ENCODE measurements at places on chromosomes 3 and 15. TPM values are rescaled to one million over a fixed set of nuclear protein-coding genes. Genes with fewer than 3 reads are reported as not detected.

DNA sequence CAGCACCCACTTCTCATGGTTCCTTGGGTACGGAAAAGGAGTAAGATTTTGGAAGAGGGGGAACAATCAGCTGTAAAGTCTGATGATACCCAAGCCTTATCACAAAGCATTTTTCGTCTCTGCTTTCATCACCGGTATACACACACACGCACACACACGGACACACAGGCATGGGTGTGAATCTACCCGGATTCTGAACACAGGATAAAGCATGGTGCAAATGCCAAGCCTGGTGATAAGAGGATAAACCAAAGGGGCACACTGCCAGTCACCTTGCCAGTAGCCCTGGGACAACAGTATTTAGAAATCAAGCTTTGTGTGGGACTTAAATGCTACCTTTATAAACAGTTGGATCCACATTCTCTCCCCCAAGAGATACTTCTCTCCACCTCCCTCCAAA is 22.2 kb downstream of the FAM174B start:
- DNase-seq: no peak
- H3K4me3 ChIP-seq: no peak overlapping the region
- H3K27ac ChIP-seq: no peak overlapping the region

DNA sequence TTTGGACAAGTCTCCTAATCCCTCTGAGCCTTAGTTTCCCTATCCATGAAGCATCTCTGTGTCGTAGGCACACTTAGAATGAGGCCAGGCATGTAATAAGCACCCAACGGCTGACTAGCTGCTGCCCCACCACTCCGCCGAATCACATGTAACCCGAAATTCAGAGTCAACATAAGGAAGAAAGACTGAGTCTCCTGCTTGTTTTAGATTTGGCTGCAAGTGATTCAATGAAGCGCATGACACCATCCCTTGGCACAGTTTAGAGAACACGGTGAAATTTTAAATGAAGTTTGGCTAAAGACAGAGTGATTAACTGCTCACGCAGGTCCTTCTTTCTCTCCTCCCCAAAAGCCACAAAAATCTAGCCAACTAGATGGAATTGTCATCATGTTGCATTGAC is 279.2 kb downstream of the TLE3 start:
- H3K36me3 ChIP-seq: no peaks in the 10 kb centered on the region
- no peak for DNase-seq
- H3K4me1 ChIP-seq: no peaks in the 10 kb centered on the region
- no peak overlapping the region for H3K27ac ChIP-seq
- no peaks in the 10 kb centered on the region for H3K27me3 ChIP-seq

- no peak overlapping the region for H3K27ac ChIP-seq
- no peaks in the 10 kb centered on the region for H3K36me3 ChIP-seq
- no peaks in the 10 kb centered on the region for H3K27me3 ChIP-seq
- no peak overlapping the region for H3K4me3 ChIP-seq
- no peak for DNase-seq
Measured at GRCh38 chr3:100081986-100082692, 32.2 kb downstream of the FILIP1L start.

GRCh38 chr3:43559961-43560360 is 61.9 kb downstream of the ANO10 start:
- H3K27me3 ChIP-seq: no peaks in the 10 kb centered on the region
- no peak overlapping the region for H3K27ac ChIP-seq
- H3K4me1 ChIP-seq: no peaks in the 10 kb centered on the region
- H3K36me3 ChIP-seq: peaks cover 2% of the 10 kb centered on the region

GRCh38 chr3:41288785-41289184 is 89.5 kb downstream of the CTNNB1 start:
- DNase-seq: no peak
- no peak overlapping the region for H3K4me3 ChIP-seq
- no peaks in the 10 kb centered on the region for H3K4me1 ChIP-seq
- no peak overlapping the region for H3K27ac ChIP-seq
- H3K27me3 ChIP-seq: no peaks in the 10 kb centered on the region

GRCh38 chr3:7461202-7461825 is 600.4 kb downstream of the GRM7 start:
- H3K36me3 ChIP-seq: no peaks in the 10 kb centered on the region
- H3K4me3 ChIP-seq: no peak overlapping the region
- DNase-seq: no peak
- no peaks in the 10 kb centered on the region for H3K4me1 ChIP-seq
- H3K27ac ChIP-seq: no peak overlapping the region

GRCh38 chr3:10223676-10224639 is 24.3 kb upstream of the TATDN2 start:
- DNase-seq: peak; percentile 65
- peaks cover 14% of the 10 kb centered on the region for H3K36me3 ChIP-seq
- no peak overlapping the region for H3K4me3 ChIP-seq
- peaks cover 63% of the 10 kb centered on the region for H3K4me1 ChIP-seq
- no peaks in the 10 kb centered on the region for H3K27me3 ChIP-seq
- H3K27ac ChIP-seq: peak overlapping the region; percentile 40

- H3K27ac ChIP-seq: no peak overlapping the region
- no peaks in the 10 kb centered on the region for H3K27me3 ChIP-seq
- no peak overlapping the region for H3K4me3 ChIP-seq
- no peak for DNase-seq
- no peaks in the 10 kb centered on the region for H3K4me1 ChIP-seq
Measured at GRCh38 chr3:77420336-77420735, 380.4 kb downstream of the ROBO2 start.

DNA sequence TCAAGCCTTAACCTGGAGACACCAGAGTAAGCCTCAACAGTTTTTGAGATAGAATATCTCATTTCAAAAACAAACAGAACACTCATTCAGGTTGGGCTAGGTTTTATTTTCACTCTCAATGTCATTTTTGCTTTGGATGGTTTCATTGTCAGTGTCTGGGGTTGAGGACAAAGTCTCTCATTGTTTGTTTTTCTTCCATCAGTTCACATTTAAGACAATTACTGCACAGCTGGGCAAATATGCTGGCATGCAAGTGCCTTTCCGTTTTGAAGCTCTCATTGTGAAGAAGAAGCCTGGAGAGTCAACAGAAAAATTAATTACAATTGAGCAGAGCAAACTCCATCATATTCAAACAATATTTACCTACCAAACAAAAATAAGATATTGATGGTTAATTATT is 1050.0 kb downstream of the TBL1XR1 start:
- H3K27me3 ChIP-seq: no peaks in the 10 kb centered on the region
- no peak overlapping the region for H3K4me3 ChIP-seq
- no peaks in the 10 kb centered on the region for H3K36me3 ChIP-seq
- H3K27ac ChIP-seq: no peak overlapping the region

DNA sequence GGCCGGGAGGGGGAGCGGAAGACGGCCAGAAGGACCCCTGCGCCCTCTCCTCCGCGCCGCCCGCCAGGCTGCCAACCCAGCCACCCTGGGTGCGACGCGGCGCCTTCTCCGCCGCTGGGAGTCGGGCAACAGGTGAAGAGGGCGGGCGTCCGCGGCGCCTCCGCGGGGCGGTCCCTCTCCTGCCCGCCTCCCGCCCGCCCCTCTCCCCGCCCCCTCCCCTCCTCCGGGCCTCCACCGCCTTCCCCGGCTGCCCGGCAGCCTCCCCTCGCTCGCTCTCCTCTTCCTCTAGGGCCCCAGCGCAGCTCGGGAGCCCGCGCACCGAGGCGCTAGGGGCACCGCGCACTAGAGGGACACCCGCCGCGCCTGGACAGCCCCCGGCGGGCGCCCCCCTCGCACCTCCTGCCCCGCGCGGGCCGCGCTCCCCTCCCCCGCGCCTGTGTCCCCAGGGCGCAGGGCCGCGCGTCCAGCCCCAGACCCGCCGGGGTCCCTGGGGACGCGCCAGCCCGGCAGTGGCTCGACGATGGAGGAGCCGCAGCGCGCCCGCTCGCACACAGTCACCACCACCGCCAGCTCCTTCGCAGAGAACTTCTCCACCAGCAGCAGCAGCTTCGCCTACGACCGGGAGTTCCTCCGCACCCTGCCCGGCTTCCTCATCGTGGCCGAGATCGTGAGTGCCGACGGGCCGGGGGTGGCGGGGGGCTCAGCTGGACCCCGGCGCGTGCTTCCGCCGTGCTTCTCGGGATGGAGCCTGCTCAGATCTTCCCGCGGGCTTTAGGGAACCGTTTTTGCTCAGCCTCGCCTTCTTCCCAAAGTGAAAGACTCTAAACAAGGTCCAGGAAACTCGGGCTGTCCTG is at the start of gene CMTM8:
Gene CMTM8, plus strand, starts transcription at position 228 of the 854 bp plus-strand sequence. Its CDS starts 293 bp downstream, at position 521.
- H3K4me1 ChIP-seq: peaks cover 27% of the 10 kb centered on the region
- peaks cover 8% of the 10 kb centered on the region for H3K27me3 ChIP-seq
- peak within 1 kb of the TSS; percentile 82 for H3K4me3 ChIP-seq
- DNase-seq: peak; percentile 84
- H3K27ac ChIP-seq: peak within 1 kb of the TSS; percentile 45
- H3K36me3 ChIP-seq: peaks cover 4% of the 10 kb centered on the region

DNA sequence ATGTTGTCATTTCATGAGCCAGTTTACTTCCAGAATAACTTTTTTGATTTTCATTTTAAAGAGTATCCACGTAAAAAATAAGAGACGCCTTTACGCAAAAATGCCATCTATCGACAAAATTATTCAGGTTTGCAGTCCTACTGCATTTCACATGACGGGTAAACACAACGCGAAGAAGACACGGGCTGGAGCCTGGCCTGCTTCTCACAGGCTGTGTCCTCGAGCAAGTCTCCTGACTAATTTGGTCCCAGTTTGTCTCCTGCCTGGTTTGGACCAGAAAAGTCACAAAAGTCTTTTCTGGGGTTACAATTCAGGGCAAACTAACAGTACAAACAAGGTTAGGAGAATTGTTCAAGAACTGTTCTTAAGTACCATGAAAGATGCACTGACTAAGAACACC is 51.7 kb downstream of the CHSY1 start:
- H3K4me3 ChIP-seq: peak overlapping the region; percentile 53
- peaks cover 24% of the 10 kb centered on the region for H3K36me3 ChIP-seq
- no peak for DNase-seq
- no peaks in the 10 kb centered on the region for H3K27me3 ChIP-seq
- H3K27ac ChIP-seq: peak overlapping the region; percentile 94

GRCh38 chr15:42494998-42495360 is 455 bp upstream of the SNAP23 start:
- no peak for DNase-seq
- H3K27me3 ChIP-seq: no peaks in the 10 kb centered on the region
- H3K36me3 ChIP-seq: peaks cover 5% of the 10 kb centered on the region
- H3K4me1 ChIP-seq: peaks cover 61% of the 10 kb centered on the region
- H3K4me3 ChIP-seq: peak overlapping the region; percentile 96
- peak overlapping the region; percentile 97 for H3K27ac ChIP-seq

GRCh38 chr3:35908366-35909232 is 269.3 kb downstream of the ARPP21 start:
- H3K4me1 ChIP-seq: no peaks in the 10 kb centered on the region
- H3K27ac ChIP-seq: no peak overlapping the region
- no peaks in the 10 kb centered on the region for H3K27me3 ChIP-seq
- no peak overlapping the region for H3K4me3 ChIP-seq

GRCh38 chr3:15321349-15321748 is 11.0 kb downstream of the SH3BP5 start:
- peaks cover 70% of the 10 kb centered on the region for H3K4me1 ChIP-seq
- H3K27ac ChIP-seq: peak overlapping the region; percentile 51
- no peak overlapping the region for H3K4me3 ChIP-seq

GRCh38 chr3:111636366-111636885 is 41.3 kb upstream of the ZBED2 start:
- no peaks in the 10 kb centered on the region for H3K27me3 ChIP-seq
- no peak overlapping the region for H3K27ac ChIP-seq
- no peaks in the 10 kb centered on the region for H3K4me1 ChIP-seq
- DNase-seq: no peak
- no peak overlapping the region for H3K4me3 ChIP-seq
- peaks cover 62% of the 10 kb centered on the region for H3K36me3 ChIP-seq

DNA sequence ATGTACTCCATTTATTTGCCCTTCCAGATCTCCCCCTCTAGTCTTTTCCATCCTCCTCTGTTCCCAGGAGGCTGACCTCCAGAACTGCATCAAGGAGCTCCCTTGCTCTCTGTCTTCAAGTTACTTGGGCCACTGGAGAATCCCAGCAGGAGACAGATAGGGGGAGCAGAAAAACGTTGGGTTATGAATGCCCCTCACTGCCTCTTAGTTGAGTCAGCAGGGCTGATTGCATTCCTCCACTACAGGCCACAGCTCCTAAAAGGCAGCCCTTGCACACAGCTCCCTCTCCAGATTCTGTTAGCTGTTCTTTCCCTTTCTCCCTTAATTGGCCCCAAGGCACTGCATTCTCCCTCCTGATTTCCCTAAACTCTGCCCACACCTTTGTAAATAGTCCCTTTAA is 12.4 kb upstream of the CEP152 start:
- H3K4me3 ChIP-seq: no peak overlapping the region
- no peak for DNase-seq
- H3K4me1 ChIP-seq: peaks cover 8% of the 10 kb centered on the region
- H3K36me3 ChIP-seq: no peaks in the 10 kb centered on the region
- no peak overlapping the region for H3K27ac ChIP-seq
- peaks cover 2% of the 10 kb centered on the region for H3K27me3 ChIP-seq

DNA sequence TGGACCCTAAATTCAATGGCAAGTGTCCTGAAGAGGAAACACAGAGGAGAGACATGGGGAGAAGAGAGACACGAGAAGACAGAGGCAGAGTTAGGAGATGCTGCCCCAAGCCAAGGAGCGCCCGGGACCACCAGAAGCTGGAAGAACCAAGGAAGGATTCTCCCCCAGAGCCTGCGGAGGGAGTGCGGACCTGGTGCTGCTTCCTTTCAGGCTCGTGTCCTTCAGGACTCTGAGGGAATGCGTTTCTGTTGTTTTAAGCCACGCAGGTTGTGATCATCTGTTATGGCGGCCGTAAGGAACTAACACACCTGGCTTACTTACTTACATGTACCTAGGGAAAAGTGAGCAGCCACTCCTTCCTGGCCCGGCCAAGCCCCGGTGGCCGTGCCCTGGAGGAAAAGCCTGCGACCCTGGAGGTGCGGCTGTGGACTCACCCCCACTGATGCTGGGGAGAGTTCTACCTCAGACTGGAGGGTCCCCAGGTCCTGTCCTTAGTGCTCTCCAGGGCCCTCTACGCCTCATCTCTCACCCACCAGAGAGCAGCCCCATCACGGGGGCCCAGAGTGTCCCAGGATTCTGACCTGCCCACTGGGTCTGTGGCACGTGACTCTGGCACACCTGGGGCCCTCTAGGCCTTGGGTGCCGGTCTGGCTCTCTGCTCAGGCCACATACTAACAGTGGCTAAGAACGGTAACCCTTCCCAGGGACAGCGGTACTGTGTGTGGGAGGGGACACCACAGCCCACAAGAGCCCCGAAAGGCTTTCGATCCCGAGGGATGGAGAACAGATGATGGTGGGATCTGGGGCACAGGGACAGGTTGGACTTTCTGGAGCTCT is 61.8 kb downstream of the ITGA11 start:
- DNase-seq: peak; percentile 1
- no peaks in the 10 kb centered on the region for H3K27me3 ChIP-seq
- no peak overlapping the region for H3K27ac ChIP-seq
- H3K36me3 ChIP-seq: no peaks in the 10 kb centered on the region
- H3K4me3 ChIP-seq: no peak overlapping the region

GRCh38 chr15:62334536-62334935 is 169.5 kb upstream of the C2CD4B start:
- no peaks in the 10 kb centered on the region for H3K4me1 ChIP-seq
- no peaks in the 10 kb centered on the region for H3K36me3 ChIP-seq

TMEM43 gene
- 28.5 TPM for total RNA-seq

CATSPER2 gene
- 1.9 TPM for total RNA-seq

HEXA gene
- total RNA-seq: 54.2 TPM

PLEKHO2 gene
- total RNA-seq: 13.3 TPM

TRPM1 gene
- not detected for total RNA-seq

P3H2 gene
- total RNA-seq: not detected
